Effector CD4-positive, alpha-beta T cell (primary cell): ENCODE measurements at places on chromosomes 5 and 9.

DNA sequence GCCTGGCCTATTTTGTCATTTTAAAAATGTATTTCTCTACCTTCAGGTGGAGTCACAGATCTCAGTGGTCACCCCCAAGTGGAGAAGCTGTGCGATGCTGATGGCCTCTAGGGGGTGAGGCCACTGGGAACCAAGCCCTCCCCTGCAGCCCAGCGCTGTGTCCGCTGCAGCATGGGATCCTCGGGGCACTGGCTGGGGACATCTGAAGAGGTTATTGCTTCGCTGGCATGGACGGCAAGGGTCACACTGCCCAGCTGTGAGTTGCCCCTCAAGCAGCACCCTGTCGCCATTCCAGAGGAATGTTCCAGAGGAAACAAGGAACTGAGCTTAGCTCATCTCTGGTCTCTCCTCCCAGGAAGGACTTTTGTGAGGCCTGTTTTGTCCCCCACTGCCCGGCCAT lies 119.6 kb upstream of the S1PR3 start:
- DNase-seq, result no peak

DNA sequence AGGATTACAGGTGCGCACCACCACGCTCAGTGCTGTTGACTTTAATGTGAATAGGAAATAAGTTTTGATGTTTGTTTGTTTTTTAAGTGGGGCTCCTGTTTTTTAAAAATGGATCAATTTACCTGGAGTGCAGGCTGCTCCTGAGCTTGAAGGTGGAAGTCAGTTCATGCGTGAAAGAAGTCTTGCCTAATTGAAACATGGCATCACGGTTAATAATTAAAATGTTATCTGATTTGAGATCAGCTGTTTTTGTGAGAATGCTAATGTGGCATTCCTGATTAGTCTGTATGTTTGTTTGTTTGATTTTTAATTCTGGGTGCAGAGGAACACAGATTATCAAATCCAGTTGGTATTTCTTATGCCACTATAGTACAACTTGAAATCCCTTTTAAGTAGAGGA lies 6.5 kb downstream of the SFXN1 start:
- no peak for DNase-seq

GRCh38 chr5:127649018-127649439 lies at the start of gene CTXN3:
Gene CTXN3, plus strand, starts transcription at chr5:127649082. Its CDS starts 8,440 bp downstream, at chr5:127657522.
- DNase-seq, result no peak

GRCh38 chr5:54829102-54829501 lies 156.3 kb downstream of the ESM1 start:
- DNase-seq, result no peak

- no peak for DNase-seq
These were observed 198.7 kb downstream of the GAPVD1 start for GRCh38 chr9:125460346-125460745.

DNA sequence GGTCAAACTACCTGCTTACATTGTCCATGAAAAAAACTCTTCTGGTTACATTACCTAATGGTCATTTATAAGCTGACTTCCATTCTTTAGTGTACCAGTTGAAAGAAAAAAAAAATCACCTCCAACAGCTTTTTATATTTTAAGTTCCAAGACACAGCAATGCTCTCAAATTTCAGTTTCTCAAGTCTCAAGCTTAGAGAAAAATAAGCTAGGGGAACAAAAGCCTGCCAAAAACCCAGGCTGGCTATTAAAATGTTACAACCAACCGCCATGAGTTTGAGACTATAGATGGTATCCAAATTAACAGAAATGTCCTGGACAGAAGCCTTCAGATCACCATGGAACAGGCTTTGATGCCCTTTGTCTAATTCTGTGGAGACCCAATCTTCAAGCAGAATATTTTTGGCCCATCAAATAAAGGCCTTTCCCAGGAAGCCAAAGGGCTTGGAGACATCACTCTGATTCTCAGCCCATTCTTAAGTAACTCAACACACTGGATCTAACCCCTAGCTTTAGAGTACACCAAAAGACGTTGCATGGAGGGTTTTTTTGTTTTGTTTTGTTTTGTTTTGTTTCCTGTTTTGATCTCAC lies 343.7 kb downstream of the GLIS3 start:
- DNase-seq, result no peak

DNA sequence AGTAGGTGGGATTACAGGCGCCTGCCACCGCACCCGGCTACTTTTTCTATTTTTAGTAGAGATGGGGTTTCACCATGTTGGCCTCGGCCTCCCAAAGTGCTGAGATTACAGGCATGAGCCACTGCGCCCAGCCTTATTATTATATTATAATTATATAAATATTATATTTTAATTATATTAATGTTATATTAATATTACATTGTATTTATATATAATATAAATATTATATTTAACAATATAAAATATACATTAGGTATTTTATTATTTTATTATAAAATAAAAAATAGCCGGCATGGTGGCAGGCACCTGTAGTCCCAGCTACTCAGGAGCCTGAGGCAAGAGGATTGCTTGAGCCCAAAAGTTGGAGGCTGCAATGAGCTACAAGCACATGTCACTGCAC lies 21.6 kb upstream of the GLDC start:
- DNase-seq, result no peak

- DNase-seq, result no peak
These were observed 16.8 kb upstream of the COL27A1 start for GRCh38 chr9:114138552-114138971.

- DNase-seq, result no peak
These were observed 802 bp downstream of the CCDC107 start for GRCh38 chr9:35658968-35659220.

GRCh38 chr5:178673801-178674295 lies 47.0 kb upstream of the CLK4 start:
- no peak for DNase-seq

DNA sequence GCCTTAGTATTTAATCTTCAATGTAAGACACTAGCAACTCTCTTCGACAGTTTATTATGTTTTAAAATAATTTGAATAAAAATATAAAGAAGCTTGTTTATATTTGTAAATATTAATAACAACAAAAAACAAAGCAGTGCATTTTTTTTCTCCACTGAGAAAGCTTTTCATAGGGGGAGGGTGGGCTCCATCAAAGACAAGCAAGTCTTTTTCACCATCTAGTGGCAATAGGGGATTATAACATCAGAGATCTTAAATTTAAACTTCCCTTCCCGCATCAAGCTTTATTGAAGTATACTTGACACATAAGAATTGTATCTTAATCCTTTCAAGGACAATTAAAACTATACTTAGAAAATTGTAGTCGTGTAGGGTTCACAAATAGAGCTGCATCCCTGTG lies 9.3 kb upstream of the OR13F1 start:
- DNase-seq, result no peak

GRCh38 chr5:148209151-148209770 lies 6.4 kb downstream of the SPINK6 start:
- DNase-seq, result no peak

- DNase-seq, result no peak
These were observed 25.8 kb upstream of the LPCAT1 start for GRCh38 chr5:1549475-1550030.

- no peak for DNase-seq
These were observed 59.3 kb upstream of the AFAP1L1 start for GRCh38 chr5:149212198-149212951.

GRCh38 chr5:25481463-25481862 lies 836.7 kb upstream of the CDH10 start:
- DNase-seq, result no peak

DNA sequence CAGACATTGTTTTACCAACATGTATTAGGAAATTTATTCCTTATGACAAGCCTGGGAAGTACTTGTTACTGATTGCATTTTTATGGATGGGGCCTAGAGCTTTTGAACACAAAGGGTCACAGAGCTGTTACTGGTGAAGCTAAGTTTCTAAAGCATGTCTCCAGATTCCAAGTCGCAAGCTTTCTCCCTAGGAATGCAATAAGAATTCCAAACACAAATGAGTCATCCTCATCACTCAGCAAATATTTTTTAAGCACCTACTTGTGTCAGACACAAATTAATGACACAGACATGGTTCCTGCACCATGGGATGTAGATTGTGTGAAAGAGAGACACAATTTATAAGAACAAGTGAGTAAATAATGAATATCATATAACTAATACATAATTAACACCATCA lies 11.0 kb upstream of the SH3RF2 start:
- DNase-seq, result no peak

DNA sequence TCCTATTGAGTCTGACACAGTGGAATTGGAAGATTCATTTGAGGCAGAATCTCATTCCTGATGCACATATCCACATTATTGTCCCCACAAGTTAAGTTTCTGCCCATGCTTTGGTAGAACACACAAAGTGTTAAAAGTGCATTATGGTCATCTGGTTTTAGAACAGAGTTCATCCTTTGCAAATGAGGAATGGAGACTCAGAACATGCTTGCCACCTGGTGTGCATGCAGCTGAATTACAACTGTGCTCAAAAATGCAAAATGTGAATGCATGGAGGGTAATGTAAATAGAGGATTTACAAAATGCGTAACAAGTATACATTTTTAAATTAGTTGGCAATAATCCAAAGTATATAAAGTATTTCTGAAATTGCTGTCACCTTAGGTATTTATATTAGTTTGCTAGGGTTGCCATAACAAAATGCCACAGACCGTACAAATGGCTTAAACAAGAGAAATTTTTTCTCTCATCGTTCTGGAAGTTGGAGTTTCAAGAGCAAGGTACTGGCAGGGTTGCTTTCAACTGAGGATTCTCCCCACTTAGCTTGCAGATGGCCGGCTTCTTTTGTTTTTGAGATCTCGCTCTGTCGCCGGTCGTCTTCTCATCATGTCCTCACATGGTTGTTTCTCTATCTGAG lies 671.1 kb downstream of the TAF11L14 start:
- DNase-seq, result no peak

DNA sequence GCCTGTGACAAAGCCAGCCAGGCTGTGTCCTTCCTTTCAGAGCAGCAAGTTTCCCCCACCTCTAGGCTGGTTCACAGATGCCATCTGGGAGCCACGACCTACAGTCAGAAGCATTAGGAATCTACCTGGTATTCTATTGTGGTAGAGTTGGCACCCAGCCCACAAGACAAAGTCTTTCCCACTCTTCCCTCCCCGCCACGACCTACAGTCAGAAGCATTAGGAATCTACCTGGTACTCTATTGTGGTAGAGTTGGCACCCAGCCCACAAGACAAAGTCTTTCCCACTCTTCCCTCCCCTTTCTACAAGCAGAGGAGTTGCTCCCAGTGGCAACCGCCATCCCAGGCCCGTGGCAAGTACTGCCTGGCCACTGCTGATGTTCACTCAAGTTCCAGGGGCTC lies 157.8 kb upstream of the TNC start:
- no peak for DNase-seq

GRCh38 chr5:1386274-1386717 lies 41.4 kb upstream of the CLPTM1L start:
- DNase-seq, result peak; percentile 68

GRCh38 chr5:1886846-1887587 lies 4.3 kb upstream of the IRX4 start:
- DNase-seq, result no peak

GRCh38 chr5:68087866-68088265 lies 127.7 kb upstream of the PIK3R1 start:
- DNase-seq, result no peak

- no peak for DNase-seq
These were observed 118.7 kb downstream of the GAS1 start for GRCh38 chr9:86828631-86829030.

- DNase-seq, result no peak
These were observed 13.8 kb downstream of the PROP1 start for GRCh38 chr5:177982072-177982727.

DNA sequence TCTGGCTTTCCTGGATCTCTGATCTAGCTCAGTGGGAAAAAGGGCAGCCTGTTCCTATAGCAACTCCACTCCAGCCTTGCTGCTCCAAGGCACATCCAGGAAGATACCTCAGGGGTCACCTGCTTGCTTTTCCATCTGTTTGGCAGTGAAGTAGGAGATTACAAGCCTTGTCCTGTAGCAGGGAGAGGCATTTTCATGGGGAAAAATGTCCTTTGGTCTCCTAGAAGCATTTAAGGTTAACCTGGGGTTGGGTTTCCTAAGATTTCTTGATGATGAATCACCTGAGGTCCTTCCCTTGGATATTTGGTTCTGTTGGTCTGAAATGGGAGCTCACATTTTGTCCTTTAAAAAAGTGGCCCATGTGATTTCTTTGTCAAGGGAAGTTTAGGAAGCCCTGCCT lies 1.5 kb upstream of the TMEM174 start:
- no peak for DNase-seq

DNA sequence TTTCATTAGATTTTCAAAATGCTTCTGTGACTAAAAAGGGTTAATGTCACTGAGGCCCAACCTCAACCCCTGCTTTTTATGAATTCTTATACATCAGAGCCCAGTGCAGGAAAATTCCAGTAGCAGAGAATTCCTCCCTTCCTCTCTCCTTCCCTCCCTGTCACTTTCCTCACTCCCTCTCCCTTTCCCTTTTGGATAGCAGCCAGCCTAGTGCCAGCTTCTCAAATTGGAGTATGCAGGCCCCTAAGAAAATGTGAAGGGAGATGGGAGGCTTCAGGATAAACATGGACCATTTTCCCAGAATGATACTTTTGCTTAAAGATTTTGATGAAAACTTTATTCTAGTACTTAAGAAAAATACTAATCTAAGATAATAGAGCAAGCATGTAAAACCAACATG lies 507.4 kb downstream of the KDM4C start:
- no peak for DNase-seq

GRCh38 chr9:70924895-70925547 lies 196.4 kb downstream of the TRPM3 start:
- no peak for DNase-seq

DNA sequence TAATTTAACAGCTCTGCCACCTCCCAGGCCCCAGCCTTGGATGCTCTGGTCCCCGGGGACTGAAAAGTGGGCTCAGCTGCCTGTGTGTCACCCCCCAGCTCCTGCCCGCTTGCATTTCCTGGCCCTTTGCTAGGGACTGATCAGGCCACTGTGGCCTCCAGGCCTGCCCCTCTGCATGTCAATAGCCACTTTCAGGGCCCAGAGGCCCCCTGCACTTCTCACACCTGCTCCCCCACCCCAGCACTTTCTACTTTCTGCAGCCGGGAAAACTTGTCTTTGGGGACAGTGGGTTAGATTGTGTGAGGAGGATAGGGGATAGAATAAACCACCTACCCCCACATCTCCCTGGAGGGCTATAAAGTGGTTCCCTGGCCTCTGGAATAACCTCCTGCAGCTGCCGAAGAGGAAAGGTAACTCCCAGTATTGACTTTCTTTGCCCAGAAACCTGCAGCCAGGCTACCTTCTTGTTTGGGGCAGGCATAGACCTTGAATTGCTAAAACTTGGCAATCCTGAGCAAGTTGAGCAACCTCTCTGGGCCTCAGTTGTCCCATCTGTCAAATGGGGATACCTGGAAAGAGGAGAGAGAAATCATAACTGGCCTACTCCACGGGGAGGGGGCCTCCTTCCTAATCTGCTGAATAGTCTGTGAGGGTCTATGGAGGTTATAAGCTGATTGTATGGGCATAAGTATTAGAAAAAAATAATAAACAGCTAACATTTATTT lies 7.8 kb downstream of the AIF1L start:
- no peak for DNase-seq

DNA sequence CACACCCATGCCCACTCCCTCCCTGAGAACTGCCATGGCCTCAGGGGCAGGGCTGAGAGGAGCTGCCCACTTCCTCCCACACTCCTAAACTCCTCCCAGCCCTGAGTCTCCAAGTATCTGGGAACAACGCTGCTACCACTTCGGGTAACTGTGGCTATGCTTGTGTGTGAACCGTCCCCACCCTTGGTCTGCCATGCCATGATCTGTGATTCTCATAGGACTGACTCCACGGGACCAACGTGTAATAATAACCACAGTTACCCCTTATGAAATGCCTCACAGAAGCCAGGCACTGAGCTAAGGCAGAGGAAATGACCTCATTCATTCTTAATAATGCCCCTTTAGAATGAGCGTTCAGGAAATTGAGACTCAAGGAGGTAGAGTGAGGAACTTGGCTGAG lies 103.9 kb upstream of the SMIM23 start:
- DNase-seq, result no peak

GRCh38 chr9:124940521-124940893 lies 376 bp downstream of the GOLGA1 start:
- no peak for DNase-seq
